Heart left ventricle (tissue), 16 donors: ENCODE measurements at places on chromosomes 2 and 18. TPM values are rescaled to one million over a fixed set of nuclear protein-coding genes. Genes with fewer than 3 reads are reported as not detected.

GRCh38 chr18:42798606-42799170 is 316.8 kb downstream of the RIT2 start:
- no peak for DNase-seq

- peak; percentile 78 for DNase-seq
Observed at GRCh38 chr2:238256594-238257104, 16.8 kb upstream of the HES6 start.

UBXN4 gene
- 37.0 TPM for total RNA-seq

YWHAQ gene
- 310 TPM for total RNA-seq

DNA sequence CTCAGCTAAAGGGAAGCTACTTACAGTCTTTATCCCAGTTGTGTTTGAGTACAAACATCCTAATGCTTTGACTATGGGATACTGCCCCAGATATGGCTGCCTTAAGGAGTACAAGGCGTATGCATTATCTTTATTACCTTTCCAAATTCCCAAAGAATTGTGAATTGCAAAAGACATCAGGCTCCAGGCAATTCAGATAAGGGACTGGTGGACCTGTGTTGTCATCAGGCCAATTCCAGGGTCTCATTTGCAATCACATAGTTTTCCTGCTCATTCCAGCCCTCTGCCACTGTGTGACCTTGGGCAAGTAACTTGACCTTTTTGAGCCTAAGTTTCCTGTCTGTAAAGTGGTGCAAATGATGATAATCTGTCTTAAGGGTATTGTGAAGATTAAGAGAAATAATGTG is 137.5 kb downstream of the FMNL2 start:
- DNase-seq, result no peak

- DNase-seq, result no peak
Observed at GRCh38 chr2:2026851-2027250, 282.5 kb upstream of the PXDN start.

CFAP53 gene
- total RNA-seq, result not detected

- no peak for DNase-seq
Observed at GRCh38 chr2:25159949-25160348, 8.4 kb downstream of the POMC start.

DNA sequence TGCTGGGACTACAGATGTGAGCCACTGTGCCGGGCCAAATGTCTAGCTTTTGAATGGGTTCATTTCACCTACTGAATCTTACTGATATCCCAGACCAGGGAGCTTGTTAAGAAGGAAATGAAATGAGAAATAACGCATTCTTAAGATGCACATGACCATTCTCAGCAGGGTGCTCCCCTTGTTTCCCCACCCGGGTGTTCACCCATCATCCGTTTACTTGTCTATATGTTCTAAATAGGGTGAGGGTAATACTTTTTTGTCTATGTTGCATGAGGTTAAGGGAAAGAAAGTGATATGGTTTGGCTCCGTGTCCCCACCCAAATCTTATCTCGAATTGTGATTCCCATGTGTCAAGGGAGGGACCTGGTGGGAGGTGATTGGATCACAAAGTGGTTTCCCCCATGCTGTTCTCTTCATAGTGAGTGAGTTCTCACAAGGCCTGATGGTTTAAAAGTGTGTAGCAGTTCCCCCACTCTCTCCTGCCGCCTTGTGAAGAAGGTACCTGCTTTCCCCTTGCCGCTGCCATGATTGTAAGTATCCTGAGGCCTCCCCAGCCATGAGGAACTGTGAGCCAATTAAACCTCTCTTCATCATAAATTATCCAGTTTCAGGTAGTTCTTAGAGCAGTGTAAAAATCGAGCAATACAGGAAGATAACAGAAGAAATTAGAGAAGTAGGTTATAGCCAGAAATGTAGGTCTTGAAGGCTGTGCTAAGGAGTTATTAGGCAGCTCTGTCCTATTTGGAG is 129.1 kb downstream of the DDX1 start:
- DNase-seq, result no peak

GRCh38 chr2:241540771-241541561 is 17.6 kb upstream of the BOK start:
- DNase-seq, result peak; percentile 47

DNA sequence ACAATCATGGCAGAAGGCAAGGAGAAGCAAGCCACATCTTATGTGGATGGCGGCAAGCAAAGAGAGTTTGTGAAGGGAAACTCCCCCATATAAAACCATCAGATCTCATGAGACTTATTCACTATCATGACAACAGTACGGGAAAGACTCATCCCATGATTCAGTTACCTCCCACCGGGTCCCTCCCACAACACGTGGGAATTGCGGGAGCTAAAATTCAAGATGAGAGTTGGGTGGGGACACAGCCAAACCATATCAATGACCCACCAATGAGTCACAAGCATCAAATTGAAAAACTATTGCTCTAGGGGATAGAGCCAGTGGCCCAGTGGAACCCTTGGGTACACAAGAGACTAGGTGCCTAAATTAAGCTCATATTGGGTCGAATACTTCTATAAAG is 157.4 kb downstream of the FBXO15 start:
- no peak for DNase-seq

DNA sequence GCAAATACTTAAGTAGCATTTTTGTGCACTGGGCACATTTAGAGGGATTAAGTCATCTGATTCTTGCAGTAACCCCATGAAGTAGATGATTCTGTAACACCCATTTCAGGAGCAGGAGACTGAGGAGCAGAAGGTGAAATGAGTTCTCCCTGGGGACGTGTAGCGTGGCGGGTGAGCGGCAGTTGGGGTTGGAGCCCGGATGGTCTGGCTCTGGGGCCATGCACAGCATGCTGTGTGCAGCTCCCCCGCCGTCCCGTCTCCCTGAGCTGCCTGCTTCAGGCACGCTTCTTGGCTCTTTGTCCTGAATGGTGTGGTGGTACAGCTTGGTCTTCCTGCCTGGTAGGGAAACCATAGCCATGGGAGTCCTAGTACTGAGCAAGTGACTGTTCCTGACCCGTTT is 32.4 kb downstream of the INPP4A start:
- no peak for DNase-seq

DNA sequence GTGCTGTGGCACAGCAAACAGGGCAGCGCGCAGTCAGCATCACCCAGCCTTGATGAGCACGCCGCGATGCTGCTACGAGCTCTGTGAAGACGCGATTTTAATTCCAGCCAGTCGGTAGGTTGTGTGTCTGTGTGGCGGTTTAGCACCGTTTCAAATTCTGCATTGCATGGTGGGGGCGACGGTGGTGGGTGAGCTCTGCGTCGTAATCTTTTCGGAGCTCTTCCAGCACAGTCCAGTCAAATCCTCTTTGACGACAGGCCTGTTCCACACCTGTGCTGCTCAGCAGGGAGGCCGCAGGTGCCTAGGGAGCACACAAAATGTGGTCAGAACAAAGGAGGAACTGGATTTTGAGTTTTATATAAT is 8.6 kb downstream of the ALLC start:
- no peak for DNase-seq

CNTNAP5 gene
- not detected for total RNA-seq

GRCh38 chr18:35131387-35132020 is 90.3 kb downstream of the MAPRE2 start:
- DNase-seq, result no peak

- DNase-seq, result no peak
Observed at GRCh38 chr2:117983040-117983439, 30.8 kb downstream of the CCDC93 start.

DNA sequence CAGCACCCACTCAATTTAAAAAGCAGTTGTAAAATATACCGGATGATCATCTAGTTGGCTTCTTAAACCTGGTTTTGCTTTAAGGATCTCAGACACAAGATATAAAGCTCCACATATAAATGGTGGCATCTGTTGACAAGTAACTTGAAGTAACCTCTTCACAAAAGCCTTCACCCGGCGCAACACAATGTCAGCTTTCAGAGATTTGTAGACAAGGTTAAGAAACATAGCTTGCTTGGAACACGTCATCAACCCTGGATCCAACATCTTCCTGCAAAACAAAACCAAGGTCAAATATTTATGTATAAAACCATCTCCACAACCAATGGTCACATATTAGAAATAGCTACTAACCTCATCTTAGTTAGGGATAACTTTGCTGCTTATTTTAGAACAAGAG is 8.3 kb downstream of the CEBPZ start:
- DNase-seq, result no peak

- DNase-seq, result no peak
Observed at GRCh38 chr18:6255116-6255705, 159.5 kb downstream of the L3MBTL4 start.

- DNase-seq, result no peak
Observed at GRCh38 chr18:60053747-60054304, 154.0 kb downstream of the PMAIP1 start.

DNA sequence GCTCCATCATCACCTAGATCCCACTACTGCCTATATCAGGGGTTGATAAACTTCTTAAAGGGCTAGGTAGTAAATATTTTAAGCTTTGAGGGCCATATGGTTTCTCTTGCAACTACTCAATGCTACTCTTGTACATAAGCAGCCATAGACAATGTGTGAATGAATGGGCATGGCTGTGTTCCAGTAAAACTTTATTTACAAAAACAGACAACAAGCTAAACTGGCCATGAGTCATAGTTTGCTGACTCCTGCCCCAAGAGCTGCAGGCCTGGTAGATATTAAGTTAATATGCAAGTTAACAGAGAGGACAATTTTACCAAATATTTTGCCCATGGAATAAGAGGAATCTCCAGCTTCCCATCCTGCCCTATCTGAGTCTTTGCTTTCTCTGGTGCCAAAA is 29.8 kb upstream of the MYO3B start:
- DNase-seq, result no peak

GRCh38 chr2:40201425-40201824 is 250.5 kb downstream of the SLC8A1 start:
- DNase-seq, result no peak

DNA sequence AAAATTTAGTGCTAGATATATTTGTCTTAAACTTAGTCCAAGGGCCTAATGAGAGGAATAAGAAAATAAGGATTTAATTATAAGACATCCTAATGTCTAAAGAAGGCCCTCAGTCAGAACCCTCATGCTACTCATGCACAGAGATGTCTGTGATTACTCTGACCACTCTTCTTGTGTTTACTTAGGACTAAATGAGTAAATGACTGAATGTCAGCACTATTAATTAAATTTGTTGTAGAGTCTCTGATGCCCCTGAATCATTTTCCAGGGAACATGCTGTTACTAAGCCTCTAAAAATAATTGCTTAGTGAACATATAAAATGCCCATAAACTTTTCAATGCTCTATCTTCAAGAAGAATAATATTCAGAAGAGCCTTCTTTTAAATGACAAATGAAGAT is 32.4 kb downstream of the GULP1 start:
- no peak for DNase-seq
